ENCODE measurements at places on chromosomes 2 and 18.

- DNase-seq: peak; percentile 45
Measured at GRCh38 chr18:79680100-79680879, 687 bp downstream of the CTDP1 start.

DNA sequence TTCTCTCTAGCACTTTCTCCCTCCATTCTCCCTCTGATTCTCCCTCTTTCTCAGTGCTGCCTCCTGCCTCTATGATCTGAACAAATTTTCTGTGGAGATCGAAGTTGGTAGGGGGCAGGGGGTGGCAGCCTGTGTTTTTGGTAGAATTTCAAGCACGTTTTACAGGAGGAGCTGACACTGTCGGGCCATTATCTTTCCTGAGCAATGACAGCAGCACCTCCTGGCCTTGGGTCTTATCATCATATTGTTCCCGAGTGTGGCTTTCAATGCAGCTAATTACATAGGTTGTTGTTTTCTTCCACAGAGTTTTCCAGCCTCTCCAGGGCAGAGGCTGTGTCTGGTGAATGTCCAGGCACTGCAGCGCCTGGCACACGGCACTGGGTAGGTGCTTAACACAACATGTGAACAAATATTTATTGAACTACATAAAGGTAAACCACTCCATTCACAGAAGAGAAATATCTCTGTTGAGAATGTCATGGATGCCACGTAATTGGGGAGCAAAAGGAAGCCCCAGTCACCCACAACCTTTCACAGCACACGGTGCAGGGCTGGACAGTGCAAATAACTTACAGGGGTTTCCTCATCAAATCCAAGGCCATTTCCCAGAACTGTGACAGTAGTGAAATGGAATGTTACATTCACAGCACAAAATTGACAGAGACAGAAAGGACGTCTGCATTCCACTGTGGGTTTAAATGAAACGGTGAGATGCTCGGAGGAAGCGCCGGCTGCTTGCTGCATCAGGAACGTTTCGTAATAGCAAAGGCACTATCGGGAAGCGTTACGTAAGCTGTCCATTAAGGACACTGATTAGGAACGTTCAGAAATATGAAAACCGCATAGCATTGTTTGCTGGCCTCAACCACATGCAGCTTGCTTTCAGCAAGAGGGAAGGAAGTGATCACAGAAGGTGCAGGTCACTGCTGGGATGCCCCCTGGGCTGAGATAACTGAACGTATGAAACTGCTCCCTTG lies 6.5 kb upstream of the KCNG2 start:
- peak; percentile 69 for DNase-seq

- DNase-seq: no peak
Measured at GRCh38 chr2:152542337-152542994, 174.8 kb downstream of the PRPF40A start.

GRCh38 chr18:64380117-64380516 lies 231.2 kb upstream of the LINC00305 start:
- DNase-seq: no peak

GRCh38 chr2:6909431-6910385 lies 7.5 kb upstream of the RNF144A start:
- no peak for DNase-seq

DNA sequence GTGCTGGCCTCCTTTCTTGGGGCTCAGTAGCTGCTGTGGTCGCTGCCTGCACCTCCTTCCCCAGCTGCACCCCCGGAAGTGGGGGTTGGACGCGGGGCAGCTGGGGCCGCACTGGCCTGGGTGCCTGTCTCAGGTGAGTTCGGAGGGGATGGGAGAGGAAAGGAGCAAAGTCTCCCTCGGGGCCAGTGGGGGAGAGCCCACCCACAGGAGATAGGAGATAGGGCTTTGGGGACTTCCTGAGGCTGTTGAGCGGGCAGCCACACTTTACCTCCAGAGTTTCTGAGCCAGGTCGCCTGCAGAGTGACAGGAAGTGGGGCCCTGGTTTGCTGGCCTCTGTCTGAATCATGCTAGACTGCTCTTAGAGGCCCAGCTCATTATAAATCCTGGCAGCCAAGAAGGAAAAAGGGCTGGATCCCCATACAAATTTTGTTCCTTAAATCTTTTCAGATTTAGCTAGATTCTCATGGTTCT lies 8.1 kb downstream of the MBP start:
- no peak for DNase-seq

GRCh38 chr2:71943238-71944182 lies 204.2 kb downstream of the CYP26B1 start:
- no peak for DNase-seq

DNA sequence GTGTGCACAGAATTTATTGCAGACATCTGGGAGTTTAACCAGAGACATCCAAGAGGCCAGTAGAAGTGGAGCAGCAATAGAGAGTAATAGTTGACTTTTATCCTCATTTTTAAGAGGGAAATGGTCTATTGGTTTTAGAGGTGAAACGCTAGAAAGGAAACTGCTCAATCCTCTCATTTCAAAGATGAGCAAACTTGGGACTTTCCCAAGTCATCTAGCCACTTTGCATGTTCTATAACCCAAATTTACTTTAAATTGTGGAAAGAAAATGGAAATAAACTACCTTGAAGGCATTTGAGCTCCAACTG lies 601.7 kb downstream of the ARHGAP15 start:
- DNase-seq: peak; percentile 86

- DNase-seq: peak; percentile 67
Measured at GRCh38 chr18:2627821-2628276, 27.7 kb upstream of the SMCHD1 start.

DNA sequence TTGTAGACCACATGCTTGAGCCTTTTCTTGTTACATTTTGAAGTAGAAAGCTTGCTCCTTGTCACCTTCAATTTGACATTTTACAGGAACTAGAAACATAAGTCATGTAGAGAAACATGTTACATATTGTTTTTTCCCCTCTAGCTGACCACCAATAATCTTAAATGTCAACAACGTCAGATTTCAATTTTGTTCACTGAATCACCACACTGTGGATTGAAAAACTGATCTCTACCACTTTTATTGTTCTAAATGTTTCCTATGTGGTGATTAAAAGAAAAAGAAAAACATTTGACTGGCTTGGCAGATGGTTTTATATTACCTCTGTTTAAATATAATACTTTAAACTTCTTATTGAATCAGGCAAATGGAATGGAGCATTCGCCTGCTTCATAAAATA lies 87.7 kb downstream of the DSEL start:
- no peak for DNase-seq

DNA sequence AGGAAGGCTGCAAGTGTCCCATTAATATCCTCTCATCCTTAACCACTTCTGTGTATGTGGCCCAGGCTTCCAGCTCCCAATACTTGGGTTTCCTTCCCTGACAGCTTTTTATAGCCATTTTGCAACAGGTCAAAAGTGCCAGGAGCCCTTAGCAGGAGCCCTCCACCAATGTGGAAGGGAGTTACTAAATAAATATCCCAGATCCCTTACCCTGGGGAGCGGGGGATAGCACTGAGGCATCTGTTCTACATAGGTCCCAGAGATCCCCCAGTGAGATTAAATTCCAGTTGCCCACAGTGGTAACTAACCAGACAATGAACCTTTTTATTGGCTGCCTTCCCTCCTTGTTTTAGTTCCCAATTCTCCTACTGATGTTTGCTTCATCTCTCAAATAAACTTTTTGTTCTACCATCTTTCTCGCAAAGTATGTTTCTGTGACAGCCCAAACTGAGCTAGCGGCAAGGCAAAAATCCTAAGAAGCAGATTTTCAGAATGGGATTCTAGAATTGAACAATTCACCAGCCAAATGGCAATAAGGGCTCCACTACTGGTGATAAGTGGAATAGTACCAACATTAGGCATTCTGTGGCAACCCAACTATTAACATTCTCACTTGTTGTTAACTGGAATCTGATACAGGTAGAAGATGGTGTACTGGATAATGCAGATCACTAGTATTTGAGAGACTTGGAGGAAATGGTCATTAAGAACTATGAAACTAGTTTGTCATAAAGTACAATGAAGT lies 83.9 kb upstream of the MAPRE2 start:
- no peak for DNase-seq

GRCh38 chr18:58859907-58860306 lies 4.8 kb upstream of the ZNF532 start:
- DNase-seq: no peak

GRCh38 chr2:10930721-10931516 lies 19.2 kb downstream of the KCNF1 start:
- no peak for DNase-seq

DNA sequence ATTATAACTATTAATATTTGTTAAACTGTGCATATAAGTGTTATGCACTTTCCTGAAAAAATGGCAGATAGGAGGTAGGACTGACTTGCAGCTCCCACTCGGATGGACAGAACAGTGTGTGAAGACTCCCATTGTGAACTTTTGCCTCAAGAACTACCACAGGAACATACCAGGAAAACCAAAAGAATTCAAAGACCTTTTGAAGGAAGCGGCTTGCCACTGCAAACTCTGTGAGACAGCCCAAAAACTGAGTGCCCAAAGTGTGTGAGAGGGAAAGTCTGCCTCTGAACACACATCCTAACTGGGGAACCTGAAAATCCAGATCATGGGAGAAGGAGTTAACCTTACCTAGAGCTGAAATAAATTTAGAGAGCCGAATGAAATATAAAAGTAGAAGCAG lies 171.0 kb downstream of the ZBTB7C start:
- DNase-seq: no peak

DNA sequence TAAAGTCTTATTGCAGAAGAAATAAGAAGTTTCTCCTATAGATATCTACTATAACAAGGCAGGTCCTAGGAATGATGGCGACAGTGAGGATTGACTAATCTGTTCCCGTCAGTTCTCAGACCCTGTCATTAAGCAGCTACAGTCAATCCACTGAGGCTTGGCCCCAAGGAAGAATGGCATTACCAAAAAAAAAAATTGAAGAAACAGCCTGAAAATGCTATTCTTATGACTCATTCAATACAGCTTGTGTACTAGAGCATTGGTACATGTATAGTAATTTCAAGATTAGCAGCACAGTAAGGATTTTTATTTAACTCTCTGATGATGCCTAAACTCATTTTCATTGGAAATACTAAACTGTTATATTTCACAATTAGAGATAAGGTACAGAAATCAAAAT lies 1096.1 kb upstream of the NXPH2 start:
- no peak for DNase-seq

DNA sequence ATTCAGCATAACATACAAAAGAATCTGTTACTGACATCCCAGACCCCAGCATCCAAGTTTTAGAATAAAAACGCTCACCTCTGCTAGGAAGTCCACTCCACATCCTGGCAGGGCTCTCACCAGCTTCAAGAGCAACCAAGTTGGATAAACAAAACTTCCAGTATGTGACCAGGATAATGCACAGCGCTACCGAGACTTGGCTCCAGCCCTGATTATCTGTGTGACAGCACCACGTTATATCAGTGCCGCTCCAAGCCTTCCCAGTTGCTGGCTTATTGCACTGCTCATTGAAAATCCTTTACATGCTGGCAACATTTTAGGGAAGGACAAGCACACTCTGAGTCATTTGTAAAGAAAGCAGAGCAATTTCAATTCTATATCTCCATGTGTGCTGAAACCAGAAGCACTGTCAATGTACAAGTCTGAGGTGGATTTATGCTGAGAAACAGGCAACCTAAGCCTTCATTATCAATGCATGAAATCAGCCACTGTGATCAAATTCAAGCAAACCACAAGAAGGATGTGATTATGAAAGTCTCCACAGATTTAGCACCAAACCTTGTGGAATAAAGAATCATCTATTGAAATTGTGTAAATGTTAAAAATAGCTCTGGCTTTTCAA lies 115.7 kb downstream of the ZNF385B start:
- DNase-seq: no peak

DNA sequence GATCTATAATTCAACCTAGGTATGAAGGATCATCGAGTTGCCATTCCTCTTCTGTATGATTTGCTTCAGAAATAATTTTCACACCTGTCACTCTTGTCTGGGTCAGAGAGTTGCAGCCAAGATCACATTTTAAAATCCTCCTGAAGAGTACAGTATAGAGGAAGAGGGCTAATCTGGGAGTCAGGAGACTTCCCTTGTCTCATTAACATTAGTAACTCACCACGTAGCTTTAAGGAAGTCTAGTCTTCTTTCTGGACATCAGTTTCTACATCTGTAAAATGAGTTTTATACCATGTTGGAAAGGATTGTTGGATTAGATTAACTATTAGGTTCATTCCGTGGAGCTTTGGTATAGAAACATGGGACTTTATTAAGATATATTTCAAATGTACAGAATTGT lies 109.4 kb downstream of the TDRD15 start:
- DNase-seq: peak; percentile 21

DNA sequence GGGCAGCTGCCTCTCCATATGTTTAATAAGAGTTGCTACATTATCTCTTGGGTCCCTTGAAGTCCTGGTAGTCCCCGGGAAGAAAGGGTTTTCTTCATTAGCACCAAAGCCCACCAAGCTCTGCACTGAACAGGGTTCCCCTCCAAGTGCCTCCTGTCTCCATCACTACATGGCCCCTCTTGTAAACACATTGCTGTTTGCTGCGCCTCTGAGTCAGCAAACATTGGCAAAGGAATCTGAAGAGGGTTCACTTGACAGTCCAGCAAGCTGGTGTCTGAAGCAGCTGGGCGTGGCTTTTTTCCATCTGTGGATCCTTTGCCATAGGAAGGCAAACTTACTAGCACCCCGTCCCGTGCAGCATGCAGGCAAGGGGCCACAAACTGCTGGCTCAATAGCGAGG lies 82.8 kb downstream of the TEX51 start:
- DNase-seq: no peak

DNA sequence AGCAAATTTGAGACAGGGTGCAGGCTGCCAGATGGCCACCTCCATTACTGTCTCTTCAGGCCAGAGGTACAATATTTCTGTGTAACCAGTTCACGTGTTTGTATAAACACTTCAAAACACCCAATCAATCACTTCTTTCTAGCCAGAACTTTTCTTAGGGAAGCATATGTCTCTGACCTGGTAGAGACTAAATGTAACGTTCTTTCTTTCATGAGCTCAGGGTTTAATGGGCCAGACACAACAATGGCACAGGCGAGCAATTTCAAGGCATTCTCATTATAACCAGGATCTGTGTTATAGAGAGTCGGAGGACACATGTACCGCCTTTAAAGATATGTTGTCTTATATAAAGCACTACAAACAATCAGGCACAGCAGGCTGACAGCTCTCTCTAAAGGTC lies 1846.4 kb upstream of the PIK3C3 start:
- DNase-seq: no peak

- no peak for DNase-seq
Measured at GRCh38 chr2:65103013-65103715, 26.7 kb downstream of the RAB1A start.
